ENCODE measurements at places on chromosomes 7 and 10.
A peak's percentile ranks its signal among the peaks of the same experiment; 100 is the strongest.

GRCh38 chr7:99248391-99249095, 24.1 kb upstream of the MYH16 start:
- no peak for DNase-seq

- no peak for DNase-seq
Observed at GRCh38 chr7:100802951-100803350, 24.4 kb downstream of the EPHB4 start.

GRCh38 chr10:119478111-119478802, 64.3 kb downstream of the RGS10 start:
- no peak for DNase-seq

GRCh38 chr10:93541402-93542357, 24.8 kb upstream of the FFAR4 start:
- DNase-seq, result no peak

DNA sequence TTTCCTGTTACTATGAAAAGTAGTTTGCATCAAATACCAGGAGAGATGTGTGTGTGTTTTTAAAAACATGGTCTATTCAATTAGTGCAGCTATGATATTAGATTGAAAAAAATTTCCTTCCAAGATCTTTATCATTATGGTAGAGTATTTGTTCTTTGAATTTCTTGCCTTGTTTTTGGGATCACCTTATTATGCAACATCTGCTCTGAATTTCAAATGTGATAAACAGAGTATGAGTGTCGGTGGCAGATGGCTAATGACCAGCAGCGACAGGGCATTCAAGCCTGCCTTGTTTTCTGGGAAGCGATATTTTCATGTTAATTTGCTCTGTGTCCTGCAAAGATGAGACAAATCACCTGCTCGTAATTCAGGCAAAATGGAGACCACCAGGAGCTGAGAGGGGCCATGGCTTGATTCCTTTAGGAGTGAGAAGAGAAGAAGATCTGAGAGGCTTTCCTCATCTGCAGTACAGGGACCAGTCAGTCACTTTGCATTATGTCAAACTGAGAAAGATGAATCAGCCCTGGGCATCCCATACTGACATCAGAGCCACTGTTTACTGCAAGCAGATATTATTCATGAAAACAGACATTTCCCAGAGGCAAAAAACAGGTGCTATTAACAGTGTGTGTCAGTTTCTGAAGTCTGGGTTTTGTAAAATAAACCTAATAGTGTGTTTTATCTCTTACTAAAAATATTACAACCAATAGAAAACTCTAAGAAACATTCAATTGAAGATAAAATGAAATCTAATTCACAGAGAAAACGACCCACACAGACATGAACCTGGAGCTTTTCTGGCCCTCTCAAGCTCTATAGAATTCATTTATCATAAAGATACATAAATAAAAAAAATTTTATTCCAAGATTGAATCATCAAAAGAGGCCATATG, 67.6 kb downstream of the CDK6 start:
- peak; percentile 21 for DNase-seq

- no peak for DNase-seq
Observed at GRCh38 chr10:87038286-87038717, 18.2 kb downstream of the FAM25A start.

- no peak for DNase-seq
Observed at GRCh38 chr7:157020514-157021070, 10.1 kb upstream of the MNX1 start.

DNA sequence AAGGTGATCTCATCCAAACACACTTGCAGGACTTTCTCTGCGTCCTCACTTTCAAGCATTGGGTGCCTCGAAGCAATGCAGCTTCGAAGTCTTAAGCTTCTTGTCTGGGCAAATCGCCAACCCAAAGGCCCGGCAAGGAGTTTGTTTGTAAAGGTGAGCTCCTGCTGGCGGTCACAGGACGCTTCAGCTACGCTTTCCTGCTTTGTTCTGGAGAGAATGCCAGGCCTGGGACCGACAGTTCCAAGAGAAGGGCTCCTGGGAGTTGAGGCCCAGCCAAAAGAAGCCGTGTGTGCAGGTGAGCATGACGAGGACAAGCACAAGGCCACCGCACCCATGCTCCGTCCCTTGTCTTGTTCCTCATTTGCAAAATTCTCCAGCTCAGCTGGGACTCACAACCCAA, 106.6 kb upstream of the DOCK1 start:
- no peak for DNase-seq

DNA sequence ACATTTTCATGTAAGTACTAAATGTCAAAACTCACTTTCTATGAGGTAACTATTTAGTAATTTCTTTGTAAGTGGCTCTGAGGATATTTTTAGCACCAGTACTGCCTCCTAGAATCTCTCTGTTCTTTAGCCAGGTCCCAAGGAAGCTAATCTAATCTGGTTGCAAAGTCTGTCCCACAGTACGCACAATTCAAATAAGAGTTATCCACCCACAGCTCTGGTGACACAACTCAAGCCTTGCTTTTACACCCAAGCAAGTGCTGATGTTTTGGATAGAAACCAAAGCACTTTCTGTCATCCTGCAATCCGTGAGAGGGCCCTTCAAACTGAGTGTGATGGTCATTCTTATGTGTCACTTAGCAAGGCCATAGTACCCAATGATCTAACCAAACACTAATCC, 14.5 kb downstream of the GIMAP5 start:
- no peak for DNase-seq

- DNase-seq, result no peak
Observed at GRCh38 chr10:112546474-112546873, 99.5 kb downstream of the VTI1A start.

- DNase-seq, result no peak
Observed at GRCh38 chr7:48522692-48523091, 351.4 kb downstream of the ABCA13 start.

DNA sequence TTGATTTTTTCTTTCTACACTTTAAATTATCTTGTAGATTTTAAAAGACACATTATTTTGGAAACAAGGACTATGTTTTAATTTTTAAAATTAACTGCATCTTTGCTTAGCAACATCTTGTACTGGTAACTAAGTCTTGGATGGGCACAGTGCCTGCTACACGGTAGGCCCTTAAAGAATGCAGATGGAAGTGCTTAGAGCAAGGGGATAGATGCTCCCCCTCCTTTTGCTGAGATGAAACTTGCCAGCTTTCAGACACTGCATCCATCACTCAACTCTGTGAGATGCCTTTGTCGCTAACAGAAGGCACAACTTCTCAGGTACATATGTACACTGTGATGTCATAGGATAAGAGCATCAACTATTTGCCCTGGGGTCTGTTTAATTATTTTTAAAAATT, 103.9 kb downstream of the LRRC18 start:
- no peak for DNase-seq

GRCh38 chr7:74031403-74032190, 3.6 kb downstream of the ELN start:
- no peak for DNase-seq

DNA sequence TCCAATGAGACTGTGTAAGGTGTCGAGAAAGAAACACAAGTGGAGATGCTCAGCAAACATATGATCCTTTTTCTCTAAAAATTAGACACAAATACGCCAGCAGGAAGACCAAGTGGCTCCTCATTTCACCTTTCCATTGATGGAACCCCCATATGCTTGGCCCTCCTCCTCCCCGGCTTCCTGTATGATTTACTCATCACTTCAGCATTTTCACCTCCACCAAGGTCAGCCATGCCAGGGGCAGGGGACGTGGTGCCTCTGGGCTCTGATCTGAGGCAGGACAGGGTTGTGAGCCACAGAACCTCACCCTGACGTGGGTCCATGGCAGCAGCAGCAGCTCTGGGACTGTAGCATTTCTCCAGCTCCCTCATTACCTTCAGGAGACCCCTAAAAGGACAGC, 116.8 kb upstream of the PFKP start:
- no peak for DNase-seq
